ENCODE measurements at places on chromosomes 11 and 22. TPM values are rescaled to one million over a fixed set of nuclear protein-coding genes. Genes with fewer than 3 reads are reported as not detected.

Gene ARL14EP
- 28.4 TPM for total RNA-seq

DNA sequence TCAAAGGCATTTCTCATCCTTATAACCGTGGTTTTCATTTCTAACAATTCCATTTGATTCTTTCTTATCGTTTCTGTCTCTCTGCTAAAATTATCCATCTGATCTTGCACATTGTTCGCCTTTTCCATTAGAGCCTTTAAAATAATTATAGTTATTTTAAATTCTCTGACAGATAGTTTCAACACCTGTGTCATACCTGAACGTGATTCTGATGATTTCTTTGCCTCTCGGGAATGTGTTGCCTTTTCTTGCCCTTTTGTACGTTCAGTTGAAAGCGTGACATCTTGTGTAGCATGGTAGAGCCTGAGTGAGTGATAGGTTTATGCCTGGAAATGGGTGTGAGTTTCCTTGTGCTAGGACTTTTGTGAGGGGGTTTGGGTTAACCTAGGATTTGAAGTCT is 121.5 kb upstream of the NARS2 start:
- H3K27ac ChIP-seq = no peak overlapping the region
- H3K4me3 ChIP-seq = no peak overlapping the region
- DNase-seq = no peak
- no peaks in the 10 kb centered on the region for H3K4me1 ChIP-seq
- H3K27me3 ChIP-seq = no peaks in the 10 kb centered on the region
- H3K36me3 ChIP-seq = peaks cover 23% of the 10 kb centered on the region

GRCh38 chr11:6618117-6619003 is 862 bp downstream of the TPP1 start:
- peak; percentile 61 for DNase-seq
- H3K4me3 ChIP-seq = no peak overlapping the region
- no peaks in the 10 kb centered on the region for H3K27me3 ChIP-seq
- no peaks in the 10 kb centered on the region for H3K4me1 ChIP-seq
- peaks cover 3% of the 10 kb centered on the region for H3K36me3 ChIP-seq

DNA sequence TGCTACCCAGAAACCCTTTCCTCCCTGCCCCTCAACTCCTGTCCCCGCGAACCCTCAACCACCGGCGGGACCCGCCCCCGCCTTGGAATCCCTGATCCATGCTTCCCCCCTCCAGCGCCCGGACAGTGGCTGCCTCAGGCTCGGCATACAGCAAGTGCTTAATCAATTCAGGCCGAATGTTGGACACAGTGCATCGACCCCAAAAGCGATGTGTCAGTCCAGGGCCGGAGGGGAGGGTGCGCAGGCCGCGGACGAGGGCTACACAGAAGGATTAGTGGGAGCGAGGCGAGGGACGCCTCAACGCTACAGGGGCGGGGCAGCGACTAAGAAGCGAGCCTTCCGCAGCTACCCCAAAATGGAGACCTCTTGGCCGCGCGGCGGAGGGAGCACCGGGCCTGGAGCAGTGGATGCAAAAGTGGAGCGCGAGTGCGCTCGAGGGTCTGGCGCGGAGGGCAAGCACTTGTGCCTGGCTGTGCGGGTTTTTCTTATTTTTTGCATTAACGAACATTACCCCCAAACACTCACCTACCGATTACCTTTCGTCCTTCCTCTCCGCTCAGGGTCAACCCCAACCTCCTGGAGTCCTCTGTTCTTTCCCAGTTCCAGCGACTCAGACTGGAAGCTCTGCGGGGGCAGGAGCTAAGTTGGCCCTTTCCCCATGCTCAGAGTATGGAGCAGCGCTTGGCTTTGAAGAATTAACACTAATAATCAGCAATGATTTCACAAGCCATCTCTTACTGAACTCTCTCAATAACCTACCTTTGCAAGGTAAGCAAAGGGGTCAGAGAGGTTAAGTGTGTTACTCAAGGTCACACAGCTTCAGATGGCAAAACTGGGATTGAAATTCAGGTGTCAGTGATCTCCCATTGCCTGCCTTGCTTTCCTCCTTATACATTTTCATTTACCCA is 30.0 kb upstream of the WNT11 start:
- no peaks in the 10 kb centered on the region for H3K36me3 ChIP-seq
- H3K27me3 ChIP-seq = peaks cover 3% of the 10 kb centered on the region
- peak overlapping the region; percentile 95 for H3K27ac ChIP-seq
- peaks cover 2% of the 10 kb centered on the region for H3K4me1 ChIP-seq
- no peak for DNase-seq

DNA sequence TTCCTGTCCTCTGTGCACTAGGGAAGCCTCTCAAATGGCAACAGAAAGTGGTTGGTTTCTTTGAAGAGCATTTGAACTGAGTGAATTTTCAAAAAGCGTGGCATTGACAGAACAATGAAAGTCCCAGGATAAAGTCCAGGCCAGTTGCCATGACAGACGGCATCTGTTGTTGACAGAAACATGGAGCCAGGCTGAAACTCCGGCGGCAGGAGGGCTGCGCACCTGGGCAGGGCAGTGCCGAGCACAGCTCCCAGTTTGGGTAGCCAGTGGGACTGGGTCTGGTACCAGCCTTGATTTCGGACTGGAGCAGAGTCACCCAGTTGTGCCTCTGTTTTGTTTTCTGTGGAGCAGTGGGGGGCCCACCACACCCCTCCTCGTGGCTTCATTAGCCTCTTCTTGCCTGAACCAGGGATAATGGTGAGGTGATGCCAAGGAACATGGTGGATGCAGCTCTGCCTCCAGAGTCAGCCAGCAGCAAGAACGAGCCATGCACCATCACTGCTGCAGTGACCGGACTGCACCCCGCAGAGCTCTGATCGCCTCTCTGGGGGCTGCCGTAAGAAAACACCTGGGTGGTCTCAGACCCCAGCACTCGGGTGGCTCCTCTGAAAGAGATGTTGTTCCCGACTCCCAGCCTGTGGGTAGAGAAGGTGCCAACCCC is 9.8 kb upstream of the SEPTIN5 start:
- H3K27me3 ChIP-seq = peaks cover 22% of the 10 kb centered on the region
- H3K36me3 ChIP-seq = no peaks in the 10 kb centered on the region
- no peak for DNase-seq
- H3K27ac ChIP-seq = no peak overlapping the region
- H3K4me3 ChIP-seq = no peak overlapping the region

DNA sequence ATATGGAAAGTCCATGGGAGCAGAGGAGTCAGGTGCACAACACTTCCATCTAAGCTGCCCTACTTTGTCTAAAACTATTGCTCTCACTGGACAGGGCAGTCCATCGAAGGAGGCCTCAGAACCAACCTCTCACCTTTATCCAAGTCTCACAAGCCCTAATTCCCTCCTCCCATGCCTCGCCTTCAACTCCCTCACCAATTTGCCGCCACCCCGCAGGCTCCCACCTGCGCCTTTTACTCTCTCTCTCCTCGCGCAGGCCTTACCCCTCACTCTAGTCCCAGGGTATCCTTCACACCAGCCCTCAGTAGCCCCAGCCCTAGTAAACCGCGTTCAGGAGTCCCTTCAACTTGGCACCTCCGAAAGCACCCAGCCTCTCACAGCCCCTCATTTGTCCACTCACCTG is 451 bp downstream of the FHIP1B start:
- H3K27me3 ChIP-seq = peaks cover 2% of the 10 kb centered on the region
- H3K36me3 ChIP-seq = no peaks in the 10 kb centered on the region
- peak overlapping the region; percentile 99 for H3K27ac ChIP-seq
- H3K4me3 ChIP-seq = peak overlapping the region; percentile 98

- H3K27me3 ChIP-seq = peaks cover 4% of the 10 kb centered on the region
- DNase-seq = peak; percentile 6
- H3K36me3 ChIP-seq = no peaks in the 10 kb centered on the region
- H3K4me3 ChIP-seq = no peak overlapping the region
Measured at GRCh38 chr22:49009359-49010063, 818.2 kb downstream of the BRD1 start.
